ENCODE measurements at places on chromosomes 1 and 21.

- DNase-seq: peak; percentile 68
Measured at GRCh38 chr1:161738627-161739287, 10.8 kb upstream of the DUSP12 start.

DNA sequence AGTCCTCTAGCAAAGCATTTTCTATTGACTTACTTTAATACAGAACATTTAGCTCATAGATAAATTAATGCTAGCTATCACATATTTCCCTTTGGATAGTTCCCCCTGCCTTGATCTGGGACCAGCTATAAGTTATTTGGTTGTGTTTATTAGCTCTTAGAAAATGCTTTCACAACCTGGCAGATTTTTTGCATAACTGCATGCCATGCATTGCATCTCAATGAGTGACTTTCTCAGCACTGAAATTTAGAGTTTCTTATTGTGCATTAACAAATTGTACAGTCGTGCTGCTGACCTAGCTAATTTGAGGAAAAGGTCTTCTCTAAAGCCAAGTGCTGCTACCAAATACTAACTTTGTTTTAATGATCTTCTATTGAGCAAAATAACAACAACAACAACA lies 164.8 kb downstream of the PLPPR5 start:
- DNase-seq: no peak

- DNase-seq: no peak
Measured at GRCh38 chr1:216464489-216464888, 41.2 kb upstream of the USH2A start.

DNA sequence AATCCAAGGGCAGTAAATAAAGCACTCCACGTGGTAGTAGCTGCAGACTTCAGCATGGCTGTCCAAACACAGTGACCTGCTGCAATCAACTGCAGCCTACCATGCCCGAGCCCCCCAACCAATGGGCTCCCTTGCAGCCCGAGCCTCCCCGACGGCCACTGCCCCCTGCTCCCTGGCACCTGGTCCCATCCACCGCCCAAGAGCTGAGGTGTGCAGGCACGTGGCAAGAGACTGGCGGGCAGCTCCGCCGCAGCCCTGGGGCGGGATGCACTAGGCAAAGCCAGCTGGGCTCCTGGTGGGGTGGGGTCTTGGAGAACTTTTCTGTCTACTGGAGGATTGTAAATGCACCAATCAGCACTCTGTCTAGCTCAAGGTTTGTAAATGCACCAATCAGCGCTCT lies 57.6 kb upstream of the RGS2 start:
- no peak for DNase-seq

GRCh38 chr1:12188115-12188514 lies 21.3 kb downstream of the TNFRSF1B start:
- DNase-seq: no peak

GRCh38 chr1:67459068-67459467 lies 28.9 kb upstream of the SERBP1 start:
- DNase-seq: no peak

GRCh38 chr21:38027901-38028498 lies 111.7 kb upstream of the KCNJ6 start:
- DNase-seq: no peak

- no peak for DNase-seq
Measured at GRCh38 chr21:41630249-41630648, 122.3 kb upstream of the TMPRSS2 start.

DNA sequence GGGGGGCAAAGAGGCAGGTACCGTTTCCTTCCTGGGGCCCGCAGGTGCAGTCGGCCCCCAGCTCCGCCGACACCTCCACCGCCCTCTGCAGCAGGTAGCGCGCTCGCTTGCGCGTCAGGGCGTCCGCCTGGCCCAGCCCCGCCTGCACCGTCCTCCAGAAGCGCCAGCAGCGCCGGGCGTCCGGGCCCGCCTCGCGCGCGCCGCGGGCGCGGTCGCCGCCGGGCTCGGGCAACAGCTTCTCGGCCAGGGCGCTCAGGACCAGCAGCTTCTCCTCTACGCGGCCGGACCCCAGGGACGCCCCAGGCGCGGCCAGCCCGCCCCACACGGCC lies 863 bp downstream of the TARBP1 start:
- DNase-seq: peak; percentile 42

DNA sequence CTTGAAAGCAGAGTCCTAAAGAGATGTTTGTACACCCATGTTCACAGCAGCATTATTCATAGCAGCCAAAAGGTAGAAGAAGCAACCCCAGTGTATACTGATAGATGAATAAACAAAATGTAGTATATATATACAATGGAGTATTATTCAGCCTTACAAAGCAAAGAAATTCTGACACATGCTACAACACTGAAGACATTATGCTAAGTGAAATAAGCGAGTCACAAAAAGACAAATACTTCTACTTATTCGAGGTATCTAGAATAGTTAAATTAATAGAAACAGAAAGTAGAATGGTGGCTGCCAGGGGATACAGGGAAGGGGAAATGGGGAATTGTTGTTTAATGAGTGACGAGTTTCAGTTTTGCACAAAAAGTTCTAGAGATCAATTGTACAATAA lies 23.5 kb downstream of the COP1 start:
- no peak for DNase-seq

DNA sequence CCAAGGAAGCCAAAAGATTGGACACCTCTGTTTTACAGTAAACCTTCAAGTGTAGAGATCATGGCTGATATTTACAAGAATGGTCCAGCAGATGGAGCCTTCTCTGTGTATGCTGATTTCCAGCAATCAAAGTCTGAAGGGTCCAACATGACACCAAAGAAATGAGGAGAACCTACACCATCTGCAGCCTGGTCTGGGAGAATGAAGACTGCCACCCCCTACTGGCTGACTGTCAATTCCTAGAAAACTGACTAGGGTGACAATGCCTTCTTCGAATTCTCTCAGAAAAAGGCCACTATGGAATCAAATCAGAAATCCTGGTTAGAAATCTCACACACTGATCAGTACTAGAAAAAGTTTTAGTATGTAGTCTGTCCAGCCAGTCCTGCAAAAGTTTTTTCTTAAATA lies 83.3 kb downstream of the CDC42BPA start:
- DNase-seq: peak; percentile 55

DNA sequence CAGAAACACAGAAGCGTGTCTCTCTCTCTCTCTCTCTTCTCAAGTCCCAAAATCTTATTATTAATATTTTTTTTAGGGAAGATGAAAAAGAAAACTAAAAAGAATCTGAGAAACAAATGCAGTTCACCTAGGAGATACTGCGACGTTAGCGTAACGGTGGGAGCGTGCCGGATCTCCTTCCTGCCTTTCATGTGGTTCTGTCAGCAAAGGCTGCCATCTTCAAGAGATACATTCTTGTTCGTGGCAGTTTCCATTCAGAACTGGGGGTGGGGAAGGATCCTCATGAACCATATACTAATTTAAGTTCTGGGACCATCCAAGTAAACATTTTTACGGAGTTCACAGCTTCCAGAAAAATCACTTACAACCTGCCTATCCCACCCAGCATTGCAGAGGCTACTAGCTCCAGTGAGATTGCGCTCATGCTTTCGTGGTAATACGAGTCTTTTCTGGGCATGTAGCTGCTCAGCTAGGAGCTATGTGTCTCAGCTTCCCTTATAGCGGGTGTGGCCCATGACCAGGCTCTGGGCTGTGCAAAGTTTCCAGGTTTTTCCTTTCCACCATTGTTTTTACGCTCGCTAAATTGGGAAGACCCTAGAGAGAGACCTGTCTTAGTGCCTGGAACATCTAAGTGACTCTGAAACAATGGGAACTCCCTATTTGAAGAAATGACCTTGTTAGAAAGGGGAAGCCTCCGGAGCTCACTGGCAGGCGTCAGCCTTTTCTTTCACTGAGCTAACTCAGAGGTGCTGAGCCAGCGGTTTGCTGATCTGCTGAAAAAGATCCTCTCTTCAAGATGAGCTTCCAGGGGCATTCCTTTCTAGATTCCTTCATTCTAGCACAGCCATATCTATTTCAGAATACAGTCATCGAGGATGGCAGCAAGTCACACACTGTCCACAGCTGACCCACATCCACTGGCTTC lies 17.3 kb downstream of the SLAMF1 start:
- peak; percentile 62 for DNase-seq

- DNase-seq: peak; percentile 42
Measured at GRCh38 chr1:200642481-200642880, 21.9 kb upstream of the KIF14 start.

DNA sequence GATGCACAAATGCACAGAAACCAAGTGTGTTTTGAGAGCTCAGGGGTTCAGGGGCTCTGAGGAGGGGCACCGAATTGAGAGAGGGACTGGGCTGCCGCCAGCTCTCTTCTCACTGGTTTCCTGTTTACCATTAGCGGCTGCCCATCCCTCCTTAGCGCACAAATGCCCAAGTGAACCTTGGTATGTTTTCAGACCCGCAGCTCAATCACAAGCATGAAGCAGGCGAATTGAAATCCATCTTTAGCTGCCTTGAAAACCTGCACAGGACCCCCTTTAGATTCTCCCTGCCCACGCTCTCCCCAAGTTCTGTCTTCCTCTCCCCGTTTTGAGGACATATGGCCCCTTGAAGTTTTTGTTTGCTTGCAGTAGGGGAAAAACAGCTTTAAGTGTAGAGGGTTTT lies 61.1 kb upstream of the ACOT11 start:
- DNase-seq: no peak

DNA sequence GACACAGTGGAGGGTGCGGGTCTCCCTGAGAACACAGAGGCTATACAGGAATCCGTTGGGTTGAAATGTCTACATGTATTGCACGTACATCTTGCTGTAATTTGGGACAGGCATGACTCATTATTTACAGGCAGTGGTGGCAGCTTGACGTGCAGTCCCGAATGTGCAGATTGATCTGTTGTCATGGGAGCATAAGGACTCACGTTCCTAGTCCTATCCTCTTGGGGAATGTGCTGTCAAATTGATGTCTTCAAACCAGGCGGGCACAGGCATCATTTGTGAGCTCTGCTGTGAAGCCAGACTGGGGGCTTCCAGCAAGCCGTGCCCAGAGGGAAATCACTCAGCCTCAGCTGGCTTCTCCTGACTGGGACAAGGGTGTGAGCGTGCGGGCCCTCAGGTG lies 40.5 kb downstream of the S100B start:
- DNase-seq: peak; percentile 61

DNA sequence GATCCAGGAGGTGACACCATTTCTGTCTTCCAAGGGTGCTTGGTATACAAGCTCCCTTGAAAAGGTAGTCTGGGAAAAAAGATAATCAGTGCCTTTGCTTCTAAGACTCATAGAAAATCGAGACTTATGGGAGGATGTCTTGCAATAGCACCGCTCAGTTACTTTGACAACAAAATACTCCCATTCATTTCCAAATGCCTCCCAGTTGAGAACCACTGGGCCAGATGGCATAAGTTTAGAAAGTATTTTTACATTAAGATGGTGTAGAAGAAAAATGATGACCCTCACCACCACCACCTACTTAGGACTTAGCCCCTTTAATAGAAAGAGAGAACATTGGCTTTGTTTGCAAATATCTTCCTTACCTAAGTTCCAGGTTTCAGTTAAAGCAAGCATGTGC lies 4.6 kb downstream of the TRMT13 start:
- DNase-seq: no peak

- DNase-seq: no peak
Measured at GRCh38 chr21:31546443-31547170, 112.9 kb upstream of the SOD1 start.

DNA sequence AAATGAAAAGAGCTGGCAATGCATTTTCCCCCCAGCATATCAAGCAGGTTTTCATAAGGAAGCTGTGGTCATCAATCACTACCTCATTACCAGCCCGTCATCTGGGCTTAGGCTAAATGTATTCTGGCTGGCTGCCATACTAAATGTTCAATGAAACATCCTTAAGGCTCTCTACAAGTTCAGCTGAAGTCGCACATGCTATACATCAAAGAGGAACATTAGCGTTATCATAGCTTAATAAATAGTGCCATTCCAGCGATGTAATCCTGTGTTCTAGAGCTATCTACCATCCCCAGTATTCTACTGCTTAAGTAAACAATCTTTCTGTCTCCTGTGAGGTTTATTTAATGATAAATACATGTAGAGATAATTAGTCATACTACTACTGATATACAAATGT lies 288.8 kb downstream of the DPYD start:
- DNase-seq: no peak

DNA sequence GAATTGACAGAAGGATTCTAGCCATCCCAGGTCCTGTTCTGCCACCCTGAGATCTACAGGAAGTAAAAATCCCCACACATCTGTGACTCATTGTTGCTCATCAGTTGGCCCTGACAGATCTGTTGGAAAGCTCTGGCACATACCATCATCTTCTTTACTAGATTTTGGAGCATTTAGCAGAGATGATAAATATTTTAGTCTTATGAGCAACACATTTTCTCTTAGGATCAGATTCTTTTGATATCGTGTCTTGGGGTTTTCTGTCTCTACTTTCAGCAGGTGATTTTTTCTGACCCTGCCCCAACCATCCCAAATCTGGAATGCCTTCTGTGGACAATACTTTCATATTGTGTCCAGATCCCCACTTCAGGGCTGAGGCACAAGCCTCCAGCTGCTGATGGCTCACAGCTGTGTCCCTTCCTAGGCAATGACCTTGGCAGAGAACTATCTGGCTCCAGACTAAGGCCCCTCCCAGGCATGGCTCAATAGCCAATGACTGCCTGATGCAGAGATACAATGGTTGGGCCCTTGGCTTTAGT lies 102.8 kb downstream of the GDAP2 start:
- peak; percentile 45 for DNase-seq

DNA sequence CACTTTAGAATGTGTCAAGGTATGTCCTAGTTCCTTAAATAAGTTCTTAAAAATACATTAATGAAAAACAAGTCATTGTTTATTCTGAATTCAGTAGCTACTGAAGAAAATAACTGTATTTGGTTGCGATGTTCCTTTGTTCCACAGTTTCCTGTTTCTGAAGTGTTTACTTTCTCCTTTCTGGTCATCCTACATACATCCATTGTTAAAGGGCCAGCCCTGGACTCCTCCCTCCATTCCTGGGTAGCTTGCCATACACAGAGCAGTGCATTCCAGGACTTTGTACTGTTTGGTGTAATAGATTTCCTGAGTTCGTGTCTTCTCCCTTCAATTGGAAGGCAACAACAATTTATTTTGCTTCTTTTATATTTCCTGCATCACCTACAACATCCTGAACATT lies 845.4 kb upstream of the CXADR start:
- no peak for DNase-seq

DNA sequence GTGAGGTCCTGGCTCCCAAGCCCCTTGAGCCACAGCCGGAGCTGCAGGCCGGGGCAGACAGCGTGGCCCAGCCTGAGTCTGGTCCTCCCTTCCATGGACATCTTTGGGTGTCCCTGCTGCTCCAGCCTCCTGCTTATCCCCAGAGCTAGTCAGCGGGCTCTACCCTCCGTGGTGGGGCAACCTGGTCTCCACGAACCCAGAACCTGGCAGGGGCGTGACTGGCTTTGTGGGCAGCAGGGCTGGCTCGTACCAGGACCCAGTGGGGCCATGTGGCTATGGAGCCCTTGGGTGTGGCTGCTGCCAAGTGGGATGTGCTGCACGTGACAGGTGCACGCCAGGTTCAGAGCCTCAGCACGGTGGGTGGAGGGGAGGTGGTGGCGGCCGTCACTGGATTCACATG lies 18.3 kb downstream of the CFAP410 start:
- no peak for DNase-seq

GRCh38 chr1:229271448-229272159 lies 693 bp downstream of the RAB4A start:
- peak; percentile 63 for DNase-seq

Measured in Ammon's horn (tissue), 1 donor.